Cardiac muscle cell (in vitro differentiated cells and primary cell): ENCODE measurements at places on chromosomes 3 and 15. TPM values are rescaled to one million over a fixed set of nuclear protein-coding genes. Genes with fewer than 3 reads are reported as not detected.

GRCh38 chr15:47206358-47206978, 510.8 kb upstream of the SEMA6D start:
- H3K4me3 ChIP-seq, result no peak overlapping the region
- no peak overlapping the region for H3K27ac ChIP-seq
- no peaks in the 10 kb centered on the region for H3K36me3 ChIP-seq
- H3K4me1 ChIP-seq, result peaks cover 5% of the 10 kb centered on the region

DNA sequence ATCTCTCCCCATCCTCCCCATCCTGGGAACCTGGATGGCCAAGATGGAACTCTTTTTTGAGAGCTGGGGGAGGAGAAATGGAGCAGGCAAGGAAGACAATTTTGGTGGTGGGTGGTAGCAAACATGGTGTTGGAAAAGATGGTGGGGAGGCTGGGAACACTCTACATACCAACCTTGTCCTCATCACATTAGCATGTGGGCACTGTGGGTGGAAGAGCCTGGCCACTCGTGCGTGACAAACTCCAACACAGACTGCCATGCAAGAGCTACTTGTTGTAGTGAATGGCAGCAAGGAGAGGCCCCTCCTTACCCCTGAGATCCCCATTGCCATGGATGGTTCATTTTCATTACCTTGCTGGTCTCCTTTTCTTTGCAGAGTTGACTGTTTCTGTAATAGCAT, 262.6 kb downstream of the RPLP1 start:
- H3K36me3 ChIP-seq, result no peaks in the 10 kb centered on the region
- no peak for DNase-seq
- peaks cover 5% of the 10 kb centered on the region for H3K27me3 ChIP-seq

GRCh38 chr15:67108122-67108961, 42.9 kb downstream of the SMAD3 start:
- H3K4me3 ChIP-seq, result no peak overlapping the region
- peaks cover 13% of the 10 kb centered on the region for H3K4me1 ChIP-seq
- no peak overlapping the region for H3K27ac ChIP-seq
- no peak for DNase-seq

Gene RLBP1
- total RNA-seq, result not detected in 2 replicates

DNA sequence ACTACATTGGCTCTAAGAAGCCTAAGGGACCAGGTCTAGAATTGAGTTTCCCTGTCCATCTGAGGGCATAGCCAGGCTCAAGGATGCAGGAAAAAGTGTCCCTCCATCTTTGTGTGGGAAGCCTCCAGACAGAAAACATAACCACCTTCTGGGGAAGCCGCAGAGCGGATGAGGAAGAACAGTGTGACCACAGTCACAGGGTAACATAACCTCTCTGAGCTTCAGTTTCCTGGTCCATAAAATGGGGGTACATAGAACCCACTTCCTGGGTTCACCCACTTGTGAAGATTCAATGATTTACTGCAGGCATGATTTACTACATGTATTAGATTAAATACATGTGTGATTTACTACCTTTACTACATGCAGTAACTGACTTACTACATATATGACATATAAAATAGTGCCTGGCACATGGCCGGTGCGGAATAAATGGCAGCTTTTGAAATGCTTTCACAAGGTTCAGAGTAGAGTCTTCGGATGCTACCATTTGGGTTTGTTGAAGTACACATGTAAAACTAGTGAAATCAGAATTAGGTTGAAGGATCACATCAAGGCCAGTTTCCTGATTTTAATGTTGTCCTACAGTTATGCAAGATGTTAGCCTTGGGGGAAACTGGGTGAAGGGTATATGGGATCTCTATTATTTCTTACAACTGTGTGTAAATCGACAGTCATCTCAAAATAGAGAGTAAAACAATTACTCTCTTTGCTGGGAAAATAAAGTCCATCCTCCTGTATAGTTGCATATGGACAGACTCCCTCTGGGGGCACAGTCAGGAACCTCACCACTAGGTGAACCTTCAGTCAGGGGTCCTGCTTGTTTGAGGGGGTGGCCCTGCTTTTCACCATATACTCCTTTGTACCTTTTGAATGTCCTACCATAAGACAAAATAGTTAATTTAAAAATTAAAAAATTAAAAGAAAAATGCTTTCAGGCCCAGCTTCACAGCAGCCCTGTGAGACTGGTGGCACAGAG, 86.0 kb downstream of the SEMA5B start:
- no peak overlapping the region for H3K4me3 ChIP-seq
- peaks cover 3% of the 10 kb centered on the region for H3K4me1 ChIP-seq
